Stimulated activated naive CD4-positive, alpha-beta T cell (primary cell): ENCODE measurements at places on chromosomes 3 and 15.

- no peak for DNase-seq
These were observed 37.4 kb downstream of the CHST14 start for GRCh38 chr15:40508216-40508615.

GRCh38 chr3:127783642-127784160 is 38.6 kb downstream of the MGLL start:
- no peak for DNase-seq

- DNase-seq, result no peak
These were observed 17.3 kb upstream of the STAC start for GRCh38 chr3:36362973-36363372.

DNA sequence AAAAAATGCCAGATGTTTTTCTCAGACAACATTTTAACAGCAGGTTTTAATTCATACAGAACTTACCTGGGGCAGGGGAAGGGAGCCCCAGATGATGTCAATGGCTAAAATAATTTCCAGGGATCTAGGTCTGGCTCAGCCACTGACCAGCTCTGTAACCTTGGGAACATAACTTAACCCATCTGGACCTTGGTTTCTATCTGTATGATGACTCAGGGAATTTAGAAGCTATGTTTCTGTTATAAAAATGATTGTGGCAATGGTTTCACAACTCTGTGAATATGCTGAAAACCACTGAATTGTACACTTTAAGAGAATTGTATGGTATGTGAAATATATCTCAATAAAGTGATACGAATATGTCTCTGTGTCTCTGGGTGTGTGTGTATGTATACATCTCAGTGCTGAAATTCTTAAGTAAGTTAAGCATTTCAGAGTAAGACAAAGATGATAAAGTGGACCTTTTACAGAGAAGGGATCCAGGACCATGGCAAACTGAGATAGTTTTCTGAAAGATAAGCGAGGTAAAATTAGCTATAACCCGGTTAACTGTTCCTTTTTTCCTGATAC is 2.9 kb downstream of the SH3GL3 start:
- no peak for DNase-seq

DNA sequence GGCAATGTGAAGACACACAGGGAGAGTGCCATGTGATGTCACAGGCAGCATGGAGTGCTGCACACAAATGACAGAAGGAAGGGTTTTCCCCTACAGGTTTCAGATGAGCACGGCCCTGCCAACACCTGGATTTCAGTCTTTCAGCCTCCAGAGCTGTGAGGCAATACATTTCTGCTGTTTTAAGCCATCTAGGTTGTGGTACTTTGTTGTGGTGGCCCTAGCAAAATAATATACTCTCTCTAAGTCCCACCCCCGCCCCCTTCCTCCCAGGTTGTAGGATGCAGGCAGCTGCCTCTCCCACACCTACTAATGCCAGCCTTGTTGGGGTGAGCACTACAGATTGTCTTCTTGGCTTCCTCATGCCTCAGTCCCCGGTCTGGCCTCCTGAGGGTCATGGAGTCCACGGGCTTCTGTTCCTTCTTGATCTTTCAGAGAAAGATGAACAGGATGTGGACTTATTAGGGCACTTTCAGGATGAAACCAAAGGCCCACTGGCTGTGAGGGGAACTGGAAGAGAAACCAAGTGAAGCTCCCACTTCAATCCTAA is 180.0 kb downstream of the CD47 start:
- DNase-seq, result no peak

DNA sequence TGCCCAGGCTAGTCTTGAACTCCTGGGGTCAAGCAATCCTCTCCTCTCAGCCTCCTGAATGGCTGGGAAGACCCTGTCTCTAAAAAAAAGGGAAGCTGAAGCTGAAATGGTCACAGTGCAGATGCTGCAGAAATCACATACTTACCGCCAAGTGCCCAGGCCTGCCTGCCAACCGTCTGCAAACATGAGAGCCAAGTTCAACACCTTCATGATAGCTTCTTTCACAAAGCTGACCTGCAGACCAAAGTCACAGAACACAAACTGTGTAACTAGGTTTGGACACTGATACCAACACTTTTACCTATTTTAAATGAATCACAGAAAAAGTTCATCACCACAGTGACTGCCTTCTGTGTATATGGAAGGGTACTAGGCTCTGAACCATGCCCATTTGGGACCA is 22.8 kb upstream of the CYFIP1 start:
- no peak for DNase-seq

GRCh38 chr3:154244644-154245043 is 79.6 kb downstream of the DHX36 start:
- DNase-seq, result no peak

DNA sequence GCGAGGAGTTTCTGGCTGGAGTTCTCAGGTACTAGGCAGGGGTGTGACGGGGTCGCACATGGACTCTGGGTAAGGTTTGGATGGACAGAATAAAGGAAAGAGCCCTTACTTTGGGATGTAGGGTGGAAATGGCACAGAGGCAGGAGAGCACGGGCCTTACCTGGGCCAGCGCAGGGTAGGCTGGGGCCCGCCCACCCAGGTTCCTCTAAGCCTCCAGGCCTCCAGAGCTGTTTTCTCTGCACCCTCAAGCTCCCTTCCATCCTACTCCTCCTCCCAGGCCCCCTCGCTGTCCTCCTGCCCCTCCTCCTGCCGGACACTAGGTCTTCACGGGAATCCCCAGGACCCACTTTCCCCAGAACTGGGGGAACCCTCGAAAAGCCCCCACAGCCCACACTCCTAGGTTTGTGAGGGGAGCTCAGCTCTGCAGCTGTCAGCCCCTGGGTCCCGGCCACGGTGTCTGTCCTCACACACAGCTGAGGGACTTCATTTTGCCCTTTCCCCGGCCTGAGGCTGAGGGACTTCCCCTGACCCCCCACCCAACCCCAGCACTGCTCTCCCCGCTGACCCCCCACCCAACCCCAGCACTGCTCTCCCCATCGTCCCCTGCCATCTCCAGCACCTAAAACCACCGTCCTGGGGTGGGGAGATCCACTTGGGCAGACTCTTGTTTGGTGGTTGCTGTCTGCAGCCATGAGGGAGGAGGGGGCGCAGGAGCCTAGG is 53.0 kb upstream of the PCSK6 start:
- DNase-seq, result no peak
